HL-60 (cell line): ENCODE measurements at places on chromosomes 11 and 22.
A peak's percentile ranks its signal among the peaks of the same experiment; 100 is the strongest.

DNA sequence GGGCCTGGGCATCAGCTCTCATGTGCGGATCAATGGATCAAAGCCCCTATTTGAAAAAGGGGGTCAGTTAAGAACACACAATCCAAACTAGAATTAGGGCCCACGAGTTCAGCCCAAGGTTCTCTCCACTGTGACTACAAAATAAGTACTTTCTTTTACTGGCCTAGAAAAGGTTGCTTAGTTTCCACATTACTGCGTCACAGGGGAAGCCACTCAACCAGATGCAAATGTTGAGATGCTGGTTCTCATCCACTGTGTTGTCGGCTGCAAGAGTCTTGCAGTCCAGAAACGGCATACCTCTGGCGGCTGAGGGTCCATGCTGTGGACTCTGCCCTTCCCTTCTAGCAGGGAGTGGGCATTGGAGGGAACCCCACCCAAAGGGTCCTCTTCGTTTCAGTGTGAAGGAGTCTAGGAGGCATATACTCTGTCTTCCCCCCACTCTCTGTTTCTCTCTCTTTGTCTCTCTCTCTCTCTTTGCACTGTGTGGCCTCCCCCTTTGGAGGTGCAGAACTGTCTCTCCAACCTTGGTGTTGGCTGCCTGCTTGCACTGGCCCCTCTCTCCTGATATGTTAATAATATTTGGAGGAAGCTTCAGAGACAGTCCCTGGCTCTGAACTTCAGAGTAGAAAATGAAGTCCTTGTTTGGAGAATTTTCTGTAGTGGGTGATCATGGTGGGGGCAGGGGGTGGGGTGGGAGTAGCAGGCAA, 99.0 kb upstream of the NNMT start:
- DNase-seq = no peak

DNA sequence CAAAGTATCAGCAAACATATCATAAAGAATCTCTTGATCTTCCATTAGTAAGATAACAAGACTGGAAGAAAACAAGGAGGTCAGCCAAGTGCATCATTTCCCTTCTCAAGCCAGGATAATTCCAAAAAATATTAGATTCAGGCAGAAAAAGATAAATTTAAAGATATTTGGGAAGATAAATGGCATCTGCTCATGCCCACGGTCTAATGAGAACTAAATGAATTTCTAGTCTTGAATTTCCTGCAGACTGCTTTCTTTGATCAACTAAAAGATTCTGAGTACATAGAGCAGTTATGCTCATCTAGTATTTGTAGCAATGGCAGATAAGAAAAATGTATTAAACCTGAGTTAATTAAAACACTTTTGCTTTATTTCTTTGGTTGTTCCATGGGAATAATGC, 31.1 kb downstream of the DDI1 start:
- no peak for DNase-seq

GRCh38 chr11:102430158-102430836, 22.3 kb downstream of the TMEM123 start:
- no peak for DNase-seq

DNA sequence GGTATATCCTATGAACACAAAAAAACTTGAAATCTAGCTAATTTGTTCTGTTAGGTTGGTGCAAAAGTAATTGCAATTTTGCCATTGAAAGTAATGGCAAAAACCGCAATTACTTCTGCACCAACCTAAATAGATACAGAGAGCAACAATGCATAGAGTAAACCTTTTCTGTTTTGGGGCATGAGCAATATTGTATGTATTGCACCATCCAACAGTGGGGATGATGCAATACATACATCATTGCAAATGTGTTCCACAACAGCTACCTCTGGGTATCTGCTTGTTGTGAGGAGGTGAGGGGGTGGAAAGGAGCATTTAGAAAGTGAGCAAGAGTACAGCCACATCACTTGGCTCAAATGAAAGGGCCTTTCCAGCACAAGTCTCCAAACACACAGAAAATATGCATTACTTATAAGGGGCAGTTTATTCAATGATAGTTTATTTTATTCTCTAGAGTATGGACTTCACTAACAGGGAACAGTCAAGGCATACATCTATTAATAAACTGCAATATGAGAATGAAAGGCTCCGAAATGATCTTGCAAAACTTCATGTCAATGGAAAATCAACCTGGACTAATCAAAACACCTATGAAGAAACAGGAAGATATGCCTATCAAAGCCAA, 77.3 kb downstream of the DEUP1 start:
- peak; percentile 10 for DNase-seq

DNA sequence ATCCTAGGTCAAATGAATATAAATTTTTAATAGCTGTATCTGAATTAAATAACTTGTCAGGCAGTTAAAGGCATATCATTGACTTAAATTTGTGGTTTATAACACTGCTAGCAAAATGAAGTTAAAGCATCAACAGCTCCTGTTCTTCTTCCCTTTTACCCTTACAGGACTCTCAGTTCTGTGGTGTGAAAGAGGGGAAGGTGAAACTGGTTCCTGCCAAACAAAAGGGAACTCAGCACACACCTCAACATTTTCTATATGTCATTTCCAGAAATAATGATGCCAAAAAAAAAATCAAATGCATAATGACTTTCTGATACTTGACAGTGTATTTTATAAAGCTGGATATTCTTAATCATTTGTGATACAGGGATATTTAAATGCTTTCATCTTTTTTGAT, 21.2 kb downstream of the ARL14EP start:
- DNase-seq = no peak

- DNase-seq = no peak
Measured at GRCh38 chr22:45895436-45896152, 81.4 kb downstream of the WNT7B start.

DNA sequence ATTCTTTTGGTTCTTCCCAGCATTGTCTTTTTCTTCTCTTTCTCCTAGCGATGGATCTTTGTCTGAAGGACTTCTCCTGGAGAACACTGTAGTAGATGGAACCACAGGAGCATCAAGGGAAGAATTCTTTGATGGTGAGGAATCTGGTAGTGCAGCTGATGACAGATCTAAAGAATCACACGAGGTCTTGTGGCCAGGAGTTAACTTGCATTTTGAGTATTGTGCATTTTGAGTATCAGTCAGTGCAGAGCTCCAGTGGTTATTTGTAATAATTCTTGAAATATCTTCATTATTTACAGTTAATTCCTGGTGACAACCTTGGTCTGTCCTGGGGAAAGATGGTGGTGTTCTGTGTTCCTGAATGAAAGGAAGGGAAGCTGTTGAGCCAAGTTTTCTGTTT, 14.5 kb upstream of the POGLUT3 start:
- DNase-seq = no peak

GRCh38 chr11:34915136-34916014, 804 bp downstream of the APIP start:
- peak; percentile 14 for DNase-seq

GRCh38 chr11:3231851-3232744, at the start of gene MRGPRE:
Gene MRGPRE, minus strand, starts transcription at chr11:3232417. Its CDS starts 3,618 bp downstream, at chr11:3228799.
- peak; percentile 0 for DNase-seq

GRCh38 chr11:28657378-28658030, 549.3 kb downstream of the METTL15 start:
- no peak for DNase-seq

DNA sequence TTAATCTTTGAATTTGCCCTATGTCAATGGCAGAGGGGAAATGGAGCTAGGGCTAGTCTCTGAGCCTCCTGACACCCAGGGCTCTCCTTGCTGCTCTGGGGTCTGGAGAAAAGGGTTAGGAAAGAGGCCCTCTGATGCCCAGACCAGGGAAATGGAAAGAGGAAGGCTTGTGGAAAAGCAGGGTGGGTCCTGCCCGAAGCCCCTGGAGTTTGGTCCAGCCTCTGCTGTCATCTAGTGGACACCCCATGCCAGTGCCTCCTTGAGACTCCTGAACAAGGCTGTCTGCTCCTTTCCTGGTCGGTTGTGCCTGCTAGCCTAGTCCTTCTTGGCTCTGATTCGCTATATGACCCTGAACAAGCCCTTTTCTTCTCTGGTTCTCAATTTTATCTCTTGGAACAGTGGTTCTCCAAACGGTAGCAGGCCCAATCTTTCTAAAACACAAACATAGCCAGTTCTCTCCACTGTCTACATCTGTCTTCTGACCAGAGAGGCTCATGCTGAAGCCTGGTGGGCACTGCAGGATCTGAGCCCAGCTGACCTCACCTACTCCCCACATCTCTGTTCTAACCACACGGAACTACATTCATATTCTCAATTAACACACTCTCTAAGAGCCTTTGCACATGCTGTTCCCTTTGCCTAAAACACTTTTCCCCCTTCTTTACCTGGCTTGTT, 8.8 kb upstream of the PLA2G3 start:
- peak; percentile 70 for DNase-seq

- peak; percentile 52 for DNase-seq
Measured at GRCh38 chr11:18615628-18616392, 16.2 kb downstream of the MISFA start.

DNA sequence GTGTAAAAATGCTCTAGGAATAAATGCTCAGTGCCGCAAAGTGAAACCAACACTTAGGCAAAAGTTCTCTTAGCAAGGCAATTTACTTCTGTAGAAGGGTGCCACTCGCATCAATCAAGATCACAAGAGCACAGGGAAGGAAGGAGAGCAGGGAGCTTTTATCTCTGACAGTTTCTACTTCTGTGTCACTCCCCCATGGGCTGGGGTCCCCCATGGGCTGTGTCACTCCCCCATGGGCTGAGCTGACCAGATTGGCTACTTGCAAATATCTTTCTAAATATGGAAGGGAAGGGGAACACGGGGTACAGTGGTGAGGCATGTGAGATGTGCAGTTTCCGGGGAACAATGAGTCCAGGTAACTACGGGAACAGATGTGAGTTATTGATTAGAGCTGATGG, 397 bp downstream of the OR52N2 start:
- no peak for DNase-seq
